ENCODE measurements at places on chromosomes 12 and 14.

GRCh38 chr12:54428050-54429013 is 9.3 kb upstream of the ITGA5 start:
- no peak for DNase-seq

- DNase-seq: no peak
These were observed 1.7 kb downstream of the C14orf132 start for GRCh38 chr14:96040828-96041371.

GRCh38 chr12:85369365-85370154 is 89.5 kb downstream of the ALX1 start:
- DNase-seq: no peak

- DNase-seq: no peak
These were observed 245.4 kb downstream of the FOXN3 start for GRCh38 chr14:89171628-89172027.
